ENCODE measurements at places on chromosomes 16 and 17.

DNA sequence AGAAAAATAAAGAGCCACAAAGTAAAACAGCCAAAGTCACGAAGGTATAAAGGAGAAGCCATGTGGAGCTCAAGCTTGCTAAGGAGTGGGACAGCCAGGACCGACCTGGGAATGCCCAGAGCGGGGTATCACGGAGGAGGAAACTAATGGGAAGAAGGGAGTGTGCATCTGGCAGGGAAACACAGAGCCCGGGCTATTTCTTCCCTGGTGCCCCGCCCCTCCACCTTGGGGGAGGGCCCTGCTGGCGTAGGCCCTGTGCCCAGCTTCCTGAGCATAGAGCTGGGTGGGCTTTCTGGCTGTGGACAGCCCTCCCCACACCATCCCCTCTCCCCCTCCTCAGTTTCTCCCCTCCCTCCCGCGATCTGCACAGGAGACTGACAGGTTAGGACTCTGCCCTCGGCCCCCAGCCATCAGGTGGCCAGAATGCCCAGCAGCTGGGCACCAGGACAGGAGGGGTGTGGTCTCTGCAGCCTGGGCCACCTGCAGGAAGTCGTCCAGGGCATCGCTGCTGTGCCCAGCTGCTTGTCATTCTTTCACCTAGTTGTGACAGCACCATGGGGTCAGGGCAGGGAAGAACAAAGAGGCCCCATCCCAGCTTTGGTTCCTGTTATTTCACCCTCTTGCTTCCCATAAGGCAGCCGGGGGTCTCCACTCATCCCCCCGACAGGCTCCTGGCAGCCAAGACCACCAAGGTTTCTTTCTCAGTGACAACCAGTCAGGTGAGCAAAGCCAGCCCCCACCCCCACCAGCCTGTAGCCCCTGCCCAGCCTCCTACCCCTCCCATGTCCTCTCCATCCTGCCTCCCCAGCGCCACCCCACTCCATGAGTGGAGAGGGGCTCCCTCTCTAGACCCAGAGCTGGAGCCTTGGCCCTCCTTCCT, 7.1 kb upstream of the DCAF7 start:
- no peak for DNase-seq

GRCh38 chr16:55508271-55508921, 476 bp upstream of the LPCAT2 start:
- DNase-seq = no peak

DNA sequence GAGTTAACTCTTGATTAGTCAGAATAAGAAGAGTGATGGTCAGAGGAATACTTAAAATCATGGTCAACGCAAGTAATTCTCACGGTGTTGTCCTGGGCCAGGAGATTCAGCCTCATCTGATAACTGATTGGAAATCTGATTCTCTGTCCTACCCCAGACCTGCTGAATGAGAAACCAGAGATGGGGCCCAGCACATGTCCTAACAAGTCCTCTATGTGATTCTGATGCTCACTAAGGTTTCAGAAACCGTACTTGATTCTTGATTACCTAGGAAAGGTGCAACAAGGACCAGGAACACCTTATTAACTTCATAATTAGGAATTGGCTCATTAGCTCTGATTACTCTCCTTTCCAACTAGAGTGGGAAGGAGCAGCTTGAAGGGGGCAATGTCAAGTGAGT, 44.5 kb downstream of the ANKFY1 start:
- DNase-seq = peak; percentile 1

DNA sequence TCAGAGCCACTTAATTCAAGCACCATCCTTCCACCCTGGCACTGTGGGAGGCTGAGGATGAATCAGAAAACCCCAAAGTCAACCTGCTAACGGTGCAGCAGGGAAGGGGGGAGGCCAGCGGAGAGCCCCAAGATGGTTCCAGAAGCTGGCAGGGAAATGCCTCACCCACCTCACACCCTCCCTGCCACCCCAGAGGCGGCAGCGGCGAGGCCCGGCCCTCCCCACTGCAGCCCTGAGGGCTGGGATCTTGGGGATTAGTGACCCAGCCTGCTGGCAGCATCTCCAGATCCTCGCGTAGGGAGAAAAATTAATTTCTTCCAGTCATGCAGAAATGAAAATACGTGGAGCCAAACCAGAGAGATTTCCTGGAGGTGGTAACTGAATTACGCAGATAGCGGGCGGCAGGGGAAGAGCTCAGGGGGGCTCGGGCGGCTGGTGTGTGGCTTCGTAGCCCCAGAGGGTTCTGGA, 38.2 kb downstream of the CBFA2T3 start:
- DNase-seq = no peak

- no peak for DNase-seq
These were observed 11.9 kb downstream of the QRICH2 start for GRCh38 chr17:76296186-76296585.

Measured in activated CD8-positive, alpha-beta T cell treated with anti-CD3 and anti-CD28 coated beads, Interleukin-2, amount 10 ng/mL, durations not matched to agents 7 days and 5 days (primary cell).